ENCODE measurements at places on chromosomes 7 and 10.

DNA sequence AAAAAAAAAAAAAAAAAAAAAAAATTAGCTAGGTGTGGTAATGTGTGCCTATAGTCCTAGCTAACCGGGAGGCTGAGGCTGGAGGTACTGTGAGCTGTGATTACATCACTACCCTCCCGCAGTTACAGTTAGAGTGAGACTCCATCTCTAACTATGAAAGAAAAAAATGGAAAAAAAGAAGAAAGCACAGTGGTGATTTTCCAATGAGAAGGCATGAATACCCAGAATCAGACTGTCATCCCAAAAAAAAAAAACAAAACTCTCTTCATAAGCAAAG is 269.9 kb upstream of the MKLN1 start:
- no peak for DNase-seq

GRCh38 chr10:23413629-23414089 is 25.2 kb upstream of the OTUD1 start:
- no peak for DNase-seq

DNA sequence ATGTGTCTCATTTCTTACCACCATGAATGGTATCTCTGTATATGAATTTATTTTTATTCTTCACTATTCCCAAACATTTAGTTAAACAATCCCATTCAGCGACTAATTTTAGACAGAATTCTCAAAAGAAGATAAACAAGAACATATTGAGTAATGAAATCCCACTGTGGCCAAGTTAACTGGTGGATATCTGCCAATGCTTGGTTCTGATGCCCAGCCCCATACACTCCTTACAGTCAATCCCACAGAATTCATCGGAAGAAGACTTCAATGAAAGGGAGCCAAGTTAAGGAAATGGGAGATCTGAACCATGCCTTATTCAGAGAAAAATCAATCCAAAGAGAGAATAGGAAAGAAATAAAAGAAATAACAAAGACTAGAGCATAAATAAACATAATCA is 518.0 kb downstream of the XPNPEP1 start:
- DNase-seq = no peak

GRCh38 chr10:46250898-46251856 is 35.6 kb upstream of the ANTXRL start:
- DNase-seq = no peak

DNA sequence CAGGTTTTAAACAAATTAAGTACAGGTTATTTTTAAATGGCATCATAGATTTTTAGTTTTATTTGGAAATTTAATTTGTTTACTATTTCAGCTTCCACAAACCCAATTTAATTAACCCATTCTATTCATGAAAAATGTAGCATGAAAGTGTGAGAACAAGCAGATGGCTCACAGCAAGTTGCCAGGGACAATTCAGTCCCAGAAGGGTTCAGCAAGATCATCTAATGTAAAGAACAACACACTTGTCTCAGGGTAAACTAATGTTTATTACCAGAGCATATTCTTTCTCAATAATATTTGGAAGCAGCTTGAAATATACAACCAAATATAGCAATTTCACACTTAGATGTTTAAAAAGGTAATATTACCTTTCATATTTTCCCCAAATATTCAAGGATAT is 166.9 kb upstream of the SLC13A1 start:
- DNase-seq = no peak

DNA sequence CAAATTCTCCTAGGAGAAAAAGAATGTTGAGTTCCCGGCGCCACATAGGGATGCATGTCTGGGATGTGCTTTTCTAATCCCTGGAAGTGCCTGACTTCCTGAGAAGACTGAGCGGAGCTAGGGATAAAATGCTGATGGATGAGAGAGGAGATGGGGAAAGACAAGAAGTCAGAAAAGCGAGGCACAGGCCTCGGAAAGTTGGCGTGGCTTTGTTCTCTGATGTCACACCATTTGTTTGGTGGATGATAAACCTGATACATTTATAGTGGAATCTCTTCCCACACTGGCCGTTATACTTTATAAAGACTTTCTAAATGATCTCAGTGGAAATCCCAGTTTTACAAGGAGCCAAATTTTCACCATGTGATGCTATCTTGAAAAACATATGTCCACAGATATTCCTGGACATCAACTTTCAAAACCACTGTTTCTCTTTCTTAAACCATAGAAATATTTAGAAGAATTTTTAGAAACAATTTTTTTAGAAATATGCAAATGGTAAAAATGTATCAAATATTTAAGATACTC is 188.8 kb upstream of the SVIL start:
- no peak for DNase-seq

- DNase-seq = no peak
Observed at GRCh38 chr10:62543571-62544355, 169.6 kb downstream of the ZNF365 start.

DNA sequence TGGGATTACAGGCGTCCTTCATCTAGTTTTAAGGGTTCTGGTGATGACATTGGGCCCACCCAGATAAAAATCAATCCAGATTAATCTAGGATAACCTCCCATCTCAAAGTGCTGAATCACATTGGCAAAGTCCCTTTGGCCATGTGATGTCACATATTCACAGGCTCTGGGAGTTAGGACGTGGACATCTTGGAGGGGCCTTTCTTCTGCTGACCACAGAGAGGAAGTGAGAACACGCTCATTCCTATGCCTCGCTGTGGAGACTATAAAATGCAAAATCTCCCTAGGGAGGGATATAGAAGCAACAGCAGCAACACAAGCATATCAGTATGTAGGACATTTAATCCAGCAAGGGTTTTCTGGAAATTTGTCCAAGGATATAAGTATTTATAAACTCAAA is 266.0 kb upstream of the PITRM1 start:
- DNase-seq = no peak

GRCh38 chr10:109019001-109019424 is 904.3 kb downstream of the XPNPEP1 start:
- no peak for DNase-seq

GRCh38 chr10:76034353-76035205 is 603.2 kb downstream of the LRMDA start:
- no peak for DNase-seq

DNA sequence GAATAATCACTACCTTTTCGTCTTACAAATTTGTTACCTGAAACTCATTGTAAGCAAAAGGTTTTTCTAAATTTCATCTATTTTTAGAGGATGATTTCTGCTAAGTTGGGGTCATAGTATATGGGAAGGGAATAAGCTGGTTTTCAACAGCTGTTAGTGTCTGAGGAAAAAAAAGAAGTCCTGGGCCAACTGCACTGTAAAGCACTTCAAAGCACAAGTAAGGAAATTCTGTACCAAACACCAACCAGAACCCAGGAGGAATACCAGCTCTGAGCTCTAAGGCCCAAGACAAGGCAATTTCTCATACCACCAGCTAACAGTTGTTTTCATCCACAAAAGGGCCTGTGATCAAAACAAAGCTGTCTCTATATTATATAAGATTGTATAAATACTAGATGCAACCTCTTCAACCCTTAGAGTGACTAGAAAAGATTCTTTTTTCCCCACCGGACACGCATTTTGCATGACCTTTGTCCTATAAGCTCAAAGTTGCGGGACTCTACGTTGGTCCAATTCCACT is 6.1 kb upstream of the MEOX2 start:
- no peak for DNase-seq

DNA sequence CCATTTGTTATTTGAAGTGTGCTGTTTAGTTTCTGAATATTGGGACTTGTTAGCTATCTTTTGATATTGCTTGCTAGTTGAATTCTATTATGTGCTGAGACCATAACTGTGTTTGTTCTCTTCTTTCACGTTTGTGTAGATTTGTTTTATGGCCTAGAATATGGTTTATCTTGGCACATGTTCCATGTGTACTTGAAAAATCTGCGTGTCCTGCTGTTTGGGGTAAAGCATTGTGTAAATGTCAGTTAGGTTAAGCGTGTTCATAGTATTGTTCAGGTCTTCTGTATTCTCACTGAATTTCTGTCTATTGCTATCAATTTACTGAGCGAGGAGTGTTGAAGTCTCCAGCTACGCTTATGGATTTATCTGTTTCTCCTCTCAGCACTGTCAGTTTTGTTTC is 19.4 kb downstream of the MMP21 start:
- peak; percentile 20 for DNase-seq

DNA sequence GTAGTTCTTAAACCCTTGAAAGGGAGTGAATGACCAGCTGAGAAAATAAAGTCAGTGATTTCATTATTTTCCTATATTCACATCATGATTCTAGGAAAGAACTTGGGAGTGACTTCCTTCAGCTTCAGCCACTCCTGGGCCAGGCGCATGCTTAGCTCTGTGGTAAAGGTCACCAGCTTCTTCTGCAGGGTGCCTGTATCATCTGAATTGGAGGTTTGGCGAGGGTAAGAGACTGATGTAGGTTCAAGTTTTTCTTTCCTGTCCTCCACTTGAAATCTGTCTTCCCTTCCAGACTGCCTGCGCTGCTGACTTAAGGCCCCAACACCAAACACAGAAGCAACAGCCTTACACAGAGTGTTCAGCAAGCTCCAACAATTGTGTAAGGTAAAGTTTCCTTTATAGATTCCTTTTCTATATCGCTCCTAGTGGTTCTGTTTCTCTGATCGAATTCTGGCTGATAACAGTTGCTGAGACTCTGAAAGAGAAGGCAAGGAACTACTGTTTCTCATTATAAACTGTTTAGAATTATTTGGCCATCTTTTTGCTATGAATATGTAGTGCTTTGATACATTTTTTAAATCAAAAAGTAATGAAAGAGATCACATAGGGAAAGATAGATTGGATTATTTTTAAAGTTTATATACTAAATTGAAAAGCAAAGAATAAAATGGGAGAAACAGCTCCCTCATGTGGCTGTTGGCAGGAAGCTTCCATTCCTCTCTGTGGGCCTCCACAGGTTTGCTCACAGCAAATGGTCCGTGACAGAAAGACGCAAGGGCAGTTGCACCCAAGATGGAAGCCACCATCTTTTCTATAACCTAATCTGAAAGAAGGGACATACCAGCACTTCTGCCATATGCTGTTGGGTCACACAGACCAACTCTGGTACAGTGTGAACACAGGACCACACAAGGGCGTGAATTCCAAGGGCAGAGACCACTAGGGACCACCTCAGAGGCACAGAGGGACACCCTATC is 14.0 kb downstream of the GATAD1 start:
- peak; percentile 16 for DNase-seq

All from prostate gland (tissue), 2 donors.